Stimulated activated CD8-positive, alpha-beta memory T cell treated with anti-CD3 and anti-CD28 coated beads, Interleukin-15, amount 100 ng/mL, for 1 hour (primary cell): ENCODE measurements at places on chromosomes 7 and 10.

DNA sequence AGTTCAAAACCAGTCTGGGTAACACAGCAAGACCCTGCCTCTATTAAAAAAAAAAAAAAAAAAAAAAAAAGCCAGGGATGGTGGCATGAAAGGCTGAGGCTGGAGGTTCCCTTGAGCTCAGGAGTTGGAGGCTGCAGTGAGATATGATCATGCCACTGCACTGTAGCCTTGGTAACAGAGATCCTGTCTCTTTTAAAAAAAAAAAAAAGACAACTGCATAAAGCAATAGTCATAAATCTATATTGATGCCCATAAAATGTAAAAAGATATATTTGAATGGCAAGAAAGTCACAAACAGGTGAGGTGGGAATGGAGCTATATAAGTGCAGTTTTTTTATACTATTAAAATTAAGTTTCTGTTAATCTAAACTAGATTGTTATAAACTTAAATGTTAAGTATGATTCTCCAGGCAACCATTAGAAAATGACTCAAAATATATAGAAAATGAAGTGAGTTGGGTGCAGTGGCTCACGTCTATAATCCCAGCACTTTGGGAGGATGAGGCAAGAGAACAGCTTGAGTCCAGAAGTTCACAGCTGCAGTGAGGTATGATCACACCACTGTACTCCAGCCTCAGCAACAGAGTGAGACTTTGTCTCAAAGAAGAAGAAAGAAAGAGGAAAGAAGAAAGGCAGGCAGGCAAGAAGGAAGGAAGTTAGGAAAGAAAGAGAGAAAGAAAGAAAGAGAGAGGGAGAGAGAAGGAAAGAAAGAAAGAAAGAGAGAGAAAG, 13.4 kb upstream of the HNRNPH3 start:
- DNase-seq: no peak

- no peak for DNase-seq
Measured at GRCh38 chr10:1434202-1434601, 303.1 kb downstream of the ADARB2 start.

- DNase-seq: no peak
Measured at GRCh38 chr10:97426776-97427570, 982 bp downstream of the PGAM1 start.

- no peak for DNase-seq
Measured at GRCh38 chr7:157470701-157471131, 133.9 kb downstream of the DNAJB6 start.

DNA sequence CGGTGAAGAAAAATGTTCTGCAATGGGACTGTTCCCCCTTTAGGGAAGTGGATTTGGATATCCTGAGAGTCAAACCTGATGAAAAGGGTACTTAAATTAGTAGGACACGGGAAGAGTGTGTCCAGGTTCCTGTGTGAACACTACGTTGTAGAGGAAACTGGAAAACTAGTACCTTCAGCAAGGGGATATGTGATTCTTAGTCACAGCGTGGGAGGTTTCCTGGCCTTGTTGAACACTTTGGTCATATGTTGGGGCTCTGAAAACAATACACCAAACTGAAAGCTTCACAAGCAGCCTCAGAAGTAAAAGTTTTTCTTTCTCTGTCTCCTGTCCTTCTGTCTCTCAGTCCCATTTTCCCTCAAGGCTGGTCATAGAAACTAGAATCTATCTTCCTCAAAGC, 306.9 kb upstream of the GLI3 start:
- DNase-seq: no peak

GRCh38 chr10:15824498-15824897, 35.8 kb downstream of the MINDY3 start:
- no peak for DNase-seq

DNA sequence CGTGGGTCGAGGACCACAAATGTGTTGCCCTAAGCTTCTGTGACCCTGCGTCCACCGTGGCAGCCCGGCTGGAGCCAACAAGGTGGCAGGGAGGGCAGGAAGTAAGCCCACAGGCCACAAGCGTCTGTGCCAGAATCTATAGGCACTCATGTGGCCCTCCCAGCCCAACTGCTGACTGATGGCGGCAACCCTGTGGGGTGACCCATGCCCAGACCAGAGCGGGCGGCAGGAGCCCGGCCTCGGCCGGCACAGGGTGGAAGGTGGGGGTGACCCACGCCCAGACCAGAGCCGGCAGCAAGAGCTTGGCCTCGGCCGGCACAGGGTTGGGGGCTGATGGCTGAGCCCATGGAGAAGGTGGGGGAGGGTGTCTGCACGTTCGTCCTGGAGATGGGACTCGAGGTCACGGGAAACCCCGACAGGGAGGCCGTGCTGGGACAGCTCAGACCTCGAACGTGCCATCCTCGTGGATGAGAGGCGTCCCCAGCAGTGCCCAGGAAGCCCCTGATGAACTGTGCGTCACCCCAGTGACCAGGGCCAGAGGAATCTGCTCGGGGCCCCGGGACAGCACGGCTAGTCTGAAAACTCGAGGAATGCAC, 181.0 kb downstream of the ELFN1 start:
- no peak for DNase-seq

DNA sequence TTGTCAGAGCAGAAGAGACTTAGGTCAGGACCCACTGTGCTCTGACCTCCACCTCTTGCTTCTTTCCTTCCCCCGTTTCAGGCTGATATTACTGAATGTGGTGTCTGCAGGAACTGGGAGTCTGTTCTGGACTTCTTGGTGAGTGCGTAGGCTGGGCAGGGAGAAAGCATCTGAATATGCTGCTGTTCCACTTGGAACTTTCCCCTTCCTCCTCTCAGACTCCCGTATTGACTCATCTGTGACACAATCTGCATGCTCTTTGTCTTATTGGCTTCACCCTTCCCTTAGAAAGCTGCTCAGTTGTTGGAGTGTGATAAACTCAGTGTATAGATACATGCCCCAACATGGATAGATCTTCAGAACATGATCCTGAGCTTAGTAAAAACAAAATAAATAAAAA, 137.6 kb upstream of the HABP2 start:
- DNase-seq: no peak

GRCh38 chr10:33201056-33201780, 133.2 kb downstream of the NRP1 start:
- DNase-seq: no peak

DNA sequence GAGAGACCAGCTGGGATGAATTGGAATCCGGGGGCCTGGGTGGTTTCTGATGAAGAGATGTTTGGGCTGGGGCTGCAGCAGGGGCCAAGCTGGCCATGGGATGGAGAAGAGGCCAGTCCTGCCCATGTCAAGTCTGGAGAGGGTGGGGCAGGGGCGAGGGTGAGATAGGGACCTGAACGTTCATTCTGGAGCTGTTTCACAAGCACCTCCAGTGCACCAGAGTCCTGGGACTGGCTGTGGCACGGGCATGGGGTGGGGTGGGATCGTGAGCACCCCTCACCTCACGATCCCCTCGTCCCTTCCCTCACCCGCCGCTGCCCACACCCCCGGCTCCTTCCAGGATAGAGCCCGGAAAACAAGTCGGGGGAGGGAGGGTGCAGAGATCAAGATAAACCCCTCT, 25.8 kb upstream of the PSMG3 start:
- DNase-seq: no peak

- no peak for DNase-seq
Measured at GRCh38 chr7:134431815-134432214, 27.1 kb downstream of the AKR1B1 start.

DNA sequence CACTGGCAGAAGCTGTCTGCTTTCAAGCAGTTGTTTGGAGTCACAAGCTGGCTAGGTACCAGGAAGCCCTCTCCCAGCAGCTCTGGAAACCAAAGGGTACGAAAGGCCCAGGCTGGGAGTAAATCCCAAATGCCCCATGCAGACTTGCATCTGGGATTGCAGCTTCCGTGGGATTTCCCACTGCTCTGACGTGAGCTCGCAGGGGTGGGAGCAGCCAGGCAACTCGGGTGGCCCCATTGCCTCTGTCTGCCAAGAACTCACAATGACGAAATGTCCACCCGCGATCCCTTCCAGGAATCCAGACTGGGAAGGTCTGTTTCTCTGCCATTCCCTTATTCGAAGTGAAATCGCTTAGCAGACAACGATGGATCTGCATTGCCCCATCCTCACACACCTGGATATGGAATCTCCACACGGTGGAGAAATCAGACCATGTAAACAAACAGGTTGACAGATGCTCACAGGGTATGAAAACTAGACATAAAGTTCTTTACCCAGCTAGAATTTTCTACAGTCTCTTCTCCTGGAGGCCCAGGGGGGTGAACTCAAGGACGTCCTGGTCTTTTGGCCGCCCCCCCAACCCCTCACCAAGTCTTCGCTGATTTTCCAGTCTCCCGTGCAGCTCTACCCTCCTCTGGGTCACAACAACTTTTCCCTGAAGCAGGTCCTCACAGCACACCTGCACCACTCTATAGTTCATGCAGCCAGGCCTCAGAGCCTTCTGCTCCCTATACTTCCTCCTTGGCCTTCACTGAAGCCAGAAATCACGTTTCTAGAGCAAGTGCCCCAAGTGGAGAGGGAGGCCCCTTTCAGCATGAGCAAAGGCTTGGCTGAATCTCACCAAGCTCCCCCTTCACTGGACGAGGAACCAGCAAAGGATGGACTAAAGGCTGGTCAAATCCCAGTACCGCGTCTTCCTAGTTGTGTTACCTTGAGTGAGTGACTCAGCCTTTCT, 20.0 kb downstream of the SH3PXD2A start:
- no peak for DNase-seq

GRCh38 chr10:71840177-71840957, 10.7 kb downstream of the PSAP start:
- DNase-seq: no peak

DNA sequence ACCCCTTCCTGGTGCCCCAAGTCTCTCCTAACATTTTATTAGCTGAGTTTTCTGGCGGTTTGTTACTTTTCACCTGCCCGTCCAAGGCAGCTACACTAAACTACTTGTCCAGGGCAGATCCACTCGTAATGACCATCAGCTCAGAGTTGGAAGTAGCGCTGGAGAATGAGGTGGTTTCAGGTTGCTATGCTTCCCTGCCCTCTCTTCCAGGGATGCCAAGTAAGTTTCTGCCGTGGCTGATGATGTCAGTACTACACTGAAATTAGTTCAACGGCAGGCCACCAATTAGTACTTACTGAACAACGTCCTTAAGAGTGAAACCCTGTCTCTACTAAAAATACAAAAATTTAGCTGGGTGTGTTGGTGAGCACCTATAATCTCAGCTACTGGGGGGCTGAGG, 55.2 kb downstream of the DIP2C start:
- no peak for DNase-seq

DNA sequence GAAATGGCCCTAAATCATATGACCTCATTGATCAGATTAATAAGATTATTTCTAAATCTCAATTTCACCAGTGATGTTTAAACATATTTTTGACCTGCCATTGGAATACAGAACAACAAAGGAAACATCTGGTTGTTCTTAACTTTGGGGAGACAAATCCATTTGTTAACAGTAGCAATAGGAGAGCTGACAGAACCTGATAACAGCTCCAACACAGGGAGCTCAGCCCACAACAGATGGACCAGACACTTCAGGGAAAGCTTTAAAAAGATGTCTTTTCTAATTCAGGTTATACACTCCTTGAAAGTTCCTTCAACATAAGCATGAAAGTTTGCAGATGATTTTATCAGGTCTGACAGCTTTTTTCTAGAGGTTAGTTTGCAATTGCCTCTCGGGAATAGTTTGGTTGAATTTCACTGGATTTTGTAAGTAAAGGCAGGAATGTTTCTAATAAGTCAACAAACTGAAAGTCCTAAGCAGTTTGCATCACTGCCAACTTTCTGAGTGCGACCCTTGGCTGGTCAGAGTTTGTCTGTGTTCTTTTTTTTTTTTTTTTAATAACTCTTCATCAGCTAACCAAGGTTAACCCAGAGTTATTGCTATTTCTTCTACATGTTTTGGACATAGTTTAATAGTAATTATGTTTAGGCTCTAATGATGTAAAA, 6.5 kb upstream of the MET start:
- DNase-seq: no peak

DNA sequence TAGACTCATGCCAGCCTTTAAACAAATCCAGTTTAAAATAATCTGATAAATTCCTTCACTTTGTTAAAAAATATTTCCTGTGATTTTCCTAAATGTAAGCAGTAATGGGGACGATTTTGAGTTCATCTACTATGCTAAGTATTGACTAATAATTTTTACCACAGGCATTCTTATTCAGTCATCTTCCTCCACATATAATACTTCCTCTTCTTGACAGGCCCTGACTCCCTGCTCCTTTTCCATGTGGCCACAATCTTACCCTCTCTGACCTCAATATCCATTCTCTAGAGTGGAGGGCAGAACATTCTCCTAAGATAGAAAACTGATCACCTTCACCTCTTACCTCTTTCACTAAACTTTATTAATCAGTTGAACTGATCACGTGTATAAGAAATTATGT, 7.8 kb downstream of the DNAJC2 start:
- DNase-seq: no peak

DNA sequence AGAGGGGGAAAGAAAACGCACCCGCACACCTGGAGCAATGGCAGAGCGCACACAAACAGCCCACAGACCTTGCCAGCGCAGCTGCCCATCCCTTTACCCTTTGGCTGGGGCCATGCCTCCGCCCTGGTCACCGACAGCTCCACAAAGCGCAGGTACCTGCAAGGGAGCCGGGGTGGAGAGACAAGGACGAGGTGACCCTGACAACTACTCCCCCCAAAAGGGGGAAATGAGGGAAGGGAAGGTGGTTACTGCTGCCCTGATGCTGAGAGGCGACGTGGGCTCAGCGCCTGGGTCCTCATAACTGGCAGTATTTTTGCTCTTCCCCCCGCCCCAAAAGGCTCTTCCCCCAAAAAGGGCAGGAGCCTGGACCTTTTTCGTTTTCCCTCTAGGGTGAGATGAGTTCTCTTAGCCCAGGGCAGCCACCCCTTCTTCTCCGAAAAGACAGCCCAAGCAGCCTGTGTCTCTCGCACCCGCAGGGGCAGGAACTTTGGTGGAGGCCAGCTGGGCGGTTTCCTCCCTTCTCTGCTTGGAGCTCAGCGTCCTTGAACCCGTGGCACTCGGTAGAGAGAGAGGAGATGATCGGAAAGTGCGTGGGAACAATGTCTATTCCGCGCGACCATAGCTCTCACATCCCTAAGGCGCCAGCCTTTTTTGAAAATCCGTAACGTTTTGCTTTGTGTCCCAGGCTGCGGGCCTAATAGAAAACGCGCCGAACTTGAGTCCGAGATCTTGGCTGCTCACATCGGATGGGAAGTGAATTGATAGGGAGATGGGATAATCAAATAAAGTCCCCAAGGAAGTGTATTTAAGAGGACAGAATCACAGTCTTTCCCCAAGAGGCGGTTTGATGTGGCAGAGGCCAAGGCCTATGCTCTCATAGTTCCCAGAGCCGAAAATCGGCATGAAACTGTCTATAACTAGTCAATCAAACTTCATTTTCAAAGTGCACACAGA, 1.0 kb downstream of the NKX2-3 start:
- DNase-seq: no peak

GRCh38 chr10:9845075-9845474, 1172.6 kb upstream of the CELF2 start:
- DNase-seq: no peak

- DNase-seq: no peak
Measured at GRCh38 chr7:31044529-31044928, 7.6 kb upstream of the ADCYAP1R1 start.

DNA sequence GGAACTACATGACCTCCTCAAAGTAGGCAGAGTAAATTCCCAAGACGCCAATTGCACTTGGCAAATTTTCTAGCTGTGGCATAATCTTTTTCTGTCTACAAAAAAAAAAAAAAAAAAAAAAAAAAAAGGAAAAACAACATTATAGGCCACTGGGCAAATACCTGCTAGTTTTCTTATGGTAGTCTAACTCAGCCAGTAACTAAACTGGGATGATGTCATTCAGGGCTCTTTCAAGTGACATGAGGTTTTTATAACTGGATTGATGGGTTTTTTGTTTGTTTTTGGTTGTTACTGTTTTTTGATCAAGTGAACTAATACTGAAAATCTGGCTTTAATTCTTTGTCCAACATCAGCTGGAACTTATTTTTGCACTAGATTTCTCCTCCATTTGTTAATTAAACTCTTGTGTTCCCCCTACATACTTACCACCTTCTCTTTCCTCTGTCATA, 7.4 kb upstream of the VIM start:
- no peak for DNase-seq
